ENCODE measurements at places on chromosomes 2 and 18. TPM values are rescaled to one million over a fixed set of nuclear protein-coding genes. Genes with fewer than 3 reads are reported as not detected.

TUBA4B gene
- total RNA-seq: not detected

TMEM247 gene
- not detected for total RNA-seq

ATP6V1B1 gene
- total RNA-seq: not detected

OR6B2 gene
- not detected for total RNA-seq

CD8B2 gene
- total RNA-seq: under 0.01 TPM

ADAM17 gene
- total RNA-seq: 33.8 TPM

DLX1 gene
- 21.6 TPM for total RNA-seq

DNA sequence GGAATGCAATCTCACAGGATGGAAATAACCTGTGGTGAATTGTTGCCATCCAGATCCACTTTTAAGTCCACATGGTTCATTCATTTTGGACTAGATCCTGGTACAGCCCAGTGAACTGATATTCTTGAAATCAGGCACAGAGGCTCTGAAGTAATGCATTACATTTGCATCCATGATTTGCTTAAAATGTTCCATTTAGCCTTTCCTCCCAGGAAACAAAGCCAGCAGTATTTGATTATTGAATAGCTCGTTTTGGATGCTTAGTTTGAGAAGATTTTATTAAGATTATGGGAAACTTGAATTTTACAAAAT is 995.8 kb upstream of the CDH2 start:
- DNase-seq: no peak

GRCh38 chr2:216341121-216341520 is 31.2 kb downstream of the MARCHF4 start:
- DNase-seq: no peak

DNA sequence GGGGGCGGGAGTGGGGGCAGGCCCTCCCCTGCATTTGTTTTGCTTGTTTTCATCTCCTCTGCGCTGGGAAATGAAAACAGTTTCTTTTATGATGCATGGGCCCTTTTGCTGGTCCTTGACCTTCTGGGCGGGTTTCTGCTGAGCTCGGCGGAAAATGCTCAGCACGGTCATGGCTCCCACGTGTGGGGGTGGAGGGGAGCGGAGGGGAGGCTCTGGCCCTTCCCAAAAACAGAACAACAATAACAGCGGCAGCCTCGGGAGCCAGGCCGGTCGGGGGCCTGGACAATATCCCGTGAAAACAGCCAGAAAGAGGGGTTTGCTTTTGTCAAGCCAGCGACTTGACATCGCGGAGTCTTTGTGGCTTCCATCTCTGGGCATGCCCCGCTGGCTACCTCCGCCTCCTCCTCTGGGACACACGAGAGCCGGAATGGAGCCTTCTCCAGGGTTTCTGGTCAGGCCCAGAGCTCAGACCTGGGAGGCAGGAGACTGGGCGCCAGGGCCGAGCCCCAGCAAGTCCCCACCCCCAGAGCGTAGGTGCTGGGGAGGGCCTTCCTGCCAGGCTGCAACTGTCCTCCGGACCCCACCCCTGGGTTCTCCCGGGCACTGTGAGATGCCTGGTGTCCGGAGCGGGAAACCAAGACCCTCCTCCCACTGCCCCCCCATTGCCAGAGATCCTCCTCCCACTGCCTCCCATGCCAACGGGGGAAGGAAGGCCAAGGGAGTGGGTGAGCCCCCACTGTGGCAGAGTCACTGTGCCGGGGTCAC is 35.9 kb upstream of the SNED1 start:
- DNase-seq: no peak

GRCh38 chr2:9678544-9678943 is 47.7 kb upstream of the YWHAQ start:
- no peak for DNase-seq

- no peak for DNase-seq
These were observed 23.3 kb downstream of the KCTD18 start for GRCh38 chr2:200486529-200486928.
